Urothelium cell line (cell line): ENCODE measurements at places on chromosomes 6 and 20.

- DNase-seq = no peak
These were observed 144.2 kb downstream of the PREX1 start for GRCh38 chr20:48683467-48684175.

DNA sequence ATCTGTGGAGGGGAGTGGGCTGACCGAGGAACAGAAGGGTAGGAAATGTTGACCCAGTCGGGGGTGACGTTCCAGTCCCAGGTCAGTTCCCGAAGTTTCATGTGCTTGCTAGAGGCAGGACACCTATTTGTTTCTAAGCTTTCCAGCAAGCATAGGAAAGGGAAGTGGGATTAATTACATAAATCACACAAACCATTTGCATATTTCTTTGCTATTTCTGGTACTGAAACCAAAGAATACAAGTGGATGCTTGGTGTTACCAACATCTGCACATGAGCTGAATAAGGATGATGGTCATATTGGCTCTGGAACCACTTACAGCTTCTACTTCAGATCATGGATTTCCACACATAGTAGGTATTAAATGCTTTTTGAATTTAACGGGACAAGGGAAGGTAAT lies 546.5 kb downstream of the PRKN start:
- no peak for DNase-seq

- no peak for DNase-seq
These were observed 33.3 kb upstream of the ZBP1 start for GRCh38 chr20:57653546-57653900.

GRCh38 chr6:159044899-159045727 lies at the start of gene TAGAP:
Gene TAGAP (minus strand): TSS chr6:159044991. CDS start chr6:159044146, 845 bp downstream.
- DNase-seq = no peak

DNA sequence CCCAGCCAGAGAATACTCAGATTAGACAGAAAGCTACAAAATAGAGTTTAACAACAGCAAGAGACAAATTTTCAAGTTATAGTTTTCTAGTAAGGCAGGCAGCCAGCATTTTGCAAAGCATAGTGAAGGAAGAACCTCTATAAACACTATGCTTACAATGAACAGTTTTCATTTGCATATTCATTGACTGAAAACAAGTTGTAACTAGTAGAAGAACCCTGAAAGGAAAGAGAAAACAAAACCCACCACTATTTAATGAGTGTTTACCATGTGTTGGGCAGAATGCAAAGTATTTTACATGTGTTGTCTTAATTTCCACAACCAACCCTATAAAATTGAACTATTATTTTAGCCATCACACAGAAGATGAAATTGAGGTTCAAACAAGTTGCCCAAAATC lies 196.1 kb downstream of the UBE3D start:
- no peak for DNase-seq

GRCh38 chr6:93040375-93040774 lies 379.0 kb downstream of the EPHA7 start:
- no peak for DNase-seq

- DNase-seq = no peak
These were observed 18.7 kb downstream of the SESN1 start for GRCh38 chr6:109075934-109076333.

- DNase-seq = no peak
These were observed 117.4 kb downstream of the BTBD9 start for GRCh38 chr6:38522322-38522721.

- DNase-seq = no peak
These were observed 11.4 kb downstream of the TJAP1 start for GRCh38 chr6:43488667-43489276.

GRCh38 chr6:22716721-22717120 lies 147.4 kb downstream of the HDGFL1 start:
- DNase-seq = no peak

DNA sequence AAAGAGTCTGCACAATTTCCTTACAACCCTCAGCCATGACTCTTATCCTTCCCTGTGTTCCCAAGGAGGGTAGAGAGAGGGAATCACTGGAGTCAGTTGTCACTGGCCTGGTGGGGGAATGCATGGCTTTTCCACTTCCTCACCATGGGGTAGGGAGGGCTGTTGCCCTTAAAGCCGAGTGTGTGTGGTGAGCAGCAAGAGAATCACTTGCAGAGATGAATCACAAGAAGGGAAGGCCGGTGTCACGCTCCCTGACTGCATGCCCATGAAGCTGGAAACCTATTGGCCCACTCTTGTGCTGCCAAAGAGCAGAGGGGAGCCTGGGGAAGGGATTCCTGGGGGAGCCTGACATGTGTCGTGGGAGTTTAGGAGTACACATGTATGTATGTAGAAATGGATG lies 18.1 kb upstream of the BMP6 start:
- no peak for DNase-seq

GRCh38 chr6:1496836-1497760 lies 107.7 kb downstream of the FOXF2 start:
- no peak for DNase-seq

DNA sequence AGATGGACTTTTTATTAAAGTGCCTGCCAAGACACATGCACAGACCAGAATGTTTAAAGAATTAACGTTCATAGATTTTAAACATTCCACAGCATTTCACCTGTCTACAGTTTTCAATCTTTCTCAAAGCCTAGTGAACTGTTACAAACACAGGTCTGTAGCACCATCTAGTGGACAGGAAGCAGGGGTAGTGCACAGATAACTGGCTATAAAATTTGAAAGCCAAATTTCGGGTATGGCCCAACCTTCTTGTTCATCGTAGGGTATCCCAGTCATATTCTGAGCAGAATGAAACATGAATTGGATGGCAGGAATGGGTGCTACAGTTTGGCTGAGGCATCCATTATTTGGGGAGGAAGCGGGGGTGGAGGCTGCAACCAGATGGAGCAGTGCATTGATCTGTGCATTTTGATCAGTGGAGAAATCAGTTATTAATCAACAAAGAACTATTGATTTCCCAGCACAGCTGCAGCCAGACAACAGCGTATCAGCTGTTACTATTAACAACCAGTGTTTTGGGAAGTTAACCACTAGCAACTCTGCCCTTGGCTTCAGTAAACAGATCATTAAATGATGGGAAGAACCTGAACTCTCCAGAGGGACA lies 56.1 kb upstream of the B3GAT2 start:
- DNase-seq = peak; percentile 56

DNA sequence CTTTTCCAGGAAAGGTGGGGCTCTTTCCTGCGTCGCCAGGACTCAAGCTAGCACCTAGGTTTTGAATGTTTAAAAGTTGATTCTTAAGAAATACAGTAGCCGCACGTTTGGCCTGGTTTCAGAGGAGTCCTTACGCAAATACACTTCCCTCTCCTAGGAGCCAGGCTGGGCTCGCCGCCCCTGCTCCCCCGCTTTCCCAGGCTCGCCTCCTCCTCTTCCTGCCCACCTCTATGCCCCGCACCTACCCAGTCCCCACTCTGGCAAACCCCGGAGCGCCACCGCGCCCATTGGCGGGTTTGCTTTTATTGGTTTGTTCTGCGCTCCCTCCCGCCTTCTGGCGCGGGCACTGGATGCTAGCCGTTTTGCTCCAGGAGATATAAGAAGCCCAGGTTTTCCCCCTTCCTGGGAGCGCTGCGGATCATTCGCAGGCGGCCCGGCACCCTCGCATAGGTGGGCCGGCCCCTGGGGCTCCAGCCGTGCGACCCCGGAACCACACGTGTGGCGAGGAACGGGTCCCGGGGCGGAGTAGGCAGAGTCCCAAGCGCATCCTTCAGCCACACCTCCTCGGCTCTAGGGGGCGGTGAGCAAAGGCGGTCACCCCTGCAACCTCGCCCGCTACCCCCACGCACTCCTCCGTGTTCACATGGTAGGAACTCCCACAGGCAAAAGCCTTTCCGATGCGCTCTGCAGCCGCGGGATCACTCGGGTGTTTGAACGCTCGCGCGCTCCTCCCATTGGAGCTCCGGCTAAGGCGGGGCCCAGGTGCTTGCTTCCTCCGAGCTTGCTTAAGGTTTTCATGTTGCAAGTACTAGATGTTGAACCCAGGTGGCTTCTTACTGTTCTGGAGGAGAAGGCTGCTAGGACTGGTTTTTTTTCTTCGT lies 119.0 kb downstream of the RTN4IP1 start:
- no peak for DNase-seq

DNA sequence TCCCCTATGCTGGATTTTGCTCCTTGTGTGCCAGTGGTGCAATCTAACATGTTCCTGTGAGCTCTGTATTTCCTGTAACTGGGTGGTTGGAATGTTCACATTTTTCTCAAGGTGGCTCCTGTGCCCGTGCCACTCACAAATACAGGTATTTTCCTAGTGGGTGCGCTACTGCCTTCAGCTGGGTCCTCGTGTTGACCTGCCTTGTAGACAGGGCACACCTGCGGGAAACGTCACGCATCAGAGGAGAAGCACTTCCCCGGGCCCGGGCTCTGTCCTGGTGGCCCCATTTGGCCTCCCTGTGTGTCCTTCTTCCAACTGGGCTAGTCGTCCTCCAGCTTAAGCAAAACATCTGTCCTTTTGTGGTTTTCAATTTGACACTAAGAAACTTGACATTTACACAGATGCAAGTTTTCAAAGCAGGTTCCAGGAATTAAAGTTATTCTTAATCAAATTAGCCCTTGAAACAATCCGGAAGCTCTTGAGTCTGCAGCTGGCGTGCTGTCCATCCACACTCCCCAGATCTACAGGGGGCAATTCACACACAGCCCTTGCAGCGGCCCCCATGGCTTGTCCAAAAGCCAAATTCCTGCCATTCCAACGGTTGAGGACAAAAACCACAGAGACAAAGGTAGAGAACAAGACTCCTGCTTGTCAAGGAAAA lies 275.1 kb downstream of the CDC5L start:
- peak; percentile 83 for DNase-seq

DNA sequence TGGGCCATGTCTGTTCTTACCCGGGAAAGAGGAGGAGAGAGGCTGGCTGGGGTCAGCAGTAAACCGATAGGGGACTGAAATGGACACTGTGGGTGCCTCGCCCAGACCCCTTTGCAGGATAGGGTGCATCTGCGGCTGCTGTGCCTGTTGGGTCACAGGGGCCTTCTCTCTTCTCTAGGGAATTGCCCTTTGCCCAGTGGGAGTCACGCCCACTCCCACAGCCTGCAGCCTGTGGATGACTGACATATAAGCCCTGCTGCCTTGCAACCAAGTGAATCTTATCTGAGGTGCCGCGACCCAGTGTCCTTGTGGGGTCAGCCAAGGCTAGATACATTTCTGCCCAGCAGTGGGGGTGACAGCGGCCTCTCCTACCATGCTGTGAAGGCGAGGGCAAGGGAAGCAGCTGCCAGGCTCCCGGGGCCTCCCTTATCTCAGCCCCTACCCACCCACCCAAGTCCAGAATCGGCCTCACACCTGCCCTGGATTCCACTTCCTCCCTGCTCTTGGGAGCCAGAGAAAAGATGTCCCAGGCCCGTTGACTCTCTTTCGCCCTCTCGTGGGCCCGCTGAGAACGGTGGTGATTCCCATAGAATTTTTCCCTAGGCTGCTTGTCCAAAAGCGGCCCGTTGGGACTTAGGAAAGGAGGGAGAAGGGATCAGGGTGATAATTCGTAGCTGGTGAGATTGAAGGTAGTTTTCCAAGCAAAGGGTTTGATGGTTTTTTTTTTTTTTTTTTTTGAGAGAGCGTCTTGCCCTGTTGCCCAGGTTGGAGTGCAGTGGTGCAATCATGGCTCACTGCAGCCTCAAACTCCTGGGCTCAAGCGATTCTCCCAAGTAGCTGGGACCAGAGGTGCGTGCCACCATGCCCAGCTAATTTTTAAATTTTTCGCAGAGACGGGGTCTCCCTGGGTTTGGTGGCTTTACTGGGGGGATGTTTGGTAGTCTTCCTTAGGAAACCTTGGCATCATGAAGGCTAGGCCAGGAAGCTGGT lies 76.4 kb upstream of the RNF24 start:
- DNase-seq = peak; percentile 76

- DNase-seq = no peak
These were observed 35.3 kb downstream of the GPR6 start for GRCh38 chr6:110013386-110013785.

DNA sequence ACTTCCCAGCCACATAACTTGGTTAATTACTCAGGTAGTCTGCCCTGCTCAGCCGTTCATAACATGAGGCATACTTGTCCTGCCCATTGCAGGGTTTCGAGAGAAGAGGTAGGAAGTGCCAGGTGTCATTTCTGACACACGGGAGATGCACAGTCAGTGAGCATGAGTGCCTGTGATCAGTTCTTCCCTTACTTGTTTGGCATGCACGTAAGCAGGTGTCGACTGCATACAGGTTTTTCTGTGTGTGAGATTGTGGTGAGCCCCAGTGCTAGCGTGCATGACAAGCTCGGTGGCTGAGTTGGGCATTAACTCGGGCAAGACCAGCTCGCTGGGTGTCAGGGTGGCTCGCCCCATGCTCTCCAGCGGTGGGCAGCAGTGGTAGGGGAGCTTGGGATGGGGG lies 51.2 kb upstream of the SLC22A1 start:
- DNase-seq = no peak

DNA sequence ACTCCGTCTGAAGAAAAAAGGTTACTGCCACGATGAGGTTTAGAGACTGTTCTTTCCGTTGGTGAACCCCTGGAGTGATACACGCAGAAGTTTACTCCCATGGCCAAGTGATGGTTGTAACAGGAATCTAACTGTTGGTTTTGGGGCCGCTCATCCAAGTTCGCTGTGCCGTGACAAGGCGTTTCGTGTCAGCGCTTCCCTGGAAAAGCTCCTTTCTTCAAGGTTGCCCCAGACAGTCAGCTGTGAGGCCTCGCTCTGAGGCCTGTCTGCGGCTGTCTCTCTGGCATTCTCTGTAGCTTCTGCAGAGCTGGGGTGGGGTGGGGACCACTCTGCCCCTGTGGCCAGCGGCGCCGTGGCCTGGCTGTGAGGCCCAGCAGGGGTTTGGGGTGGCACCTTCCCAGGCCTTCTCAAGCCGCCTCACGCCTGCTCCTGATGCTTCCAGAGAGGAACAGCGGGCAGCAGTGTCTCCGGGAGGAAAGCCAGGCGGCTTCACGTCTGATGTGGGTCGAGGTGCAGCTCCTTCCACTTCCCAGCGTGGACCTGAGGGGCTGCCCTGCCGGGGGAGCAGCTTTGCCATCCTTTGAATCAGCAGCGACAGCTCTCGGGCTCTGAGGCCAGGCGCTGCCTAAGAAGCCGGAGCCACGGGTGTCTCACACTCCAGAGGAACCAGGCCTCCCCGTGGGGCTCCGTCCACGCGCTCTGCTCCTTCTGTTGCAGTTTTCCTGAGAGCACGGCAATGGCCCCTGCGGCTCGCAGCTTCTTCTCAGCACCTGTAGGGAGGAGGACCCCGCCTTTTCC lies 76.2 kb downstream of the SMOC2 start:
- DNase-seq = no peak

GRCh38 chr6:168243812-168244376 lies 75.7 kb downstream of the DACT2 start:
- no peak for DNase-seq

- DNase-seq = no peak
These were observed 420.1 kb upstream of the SLC35B3 start for GRCh38 chr6:8855411-8855810.

DNA sequence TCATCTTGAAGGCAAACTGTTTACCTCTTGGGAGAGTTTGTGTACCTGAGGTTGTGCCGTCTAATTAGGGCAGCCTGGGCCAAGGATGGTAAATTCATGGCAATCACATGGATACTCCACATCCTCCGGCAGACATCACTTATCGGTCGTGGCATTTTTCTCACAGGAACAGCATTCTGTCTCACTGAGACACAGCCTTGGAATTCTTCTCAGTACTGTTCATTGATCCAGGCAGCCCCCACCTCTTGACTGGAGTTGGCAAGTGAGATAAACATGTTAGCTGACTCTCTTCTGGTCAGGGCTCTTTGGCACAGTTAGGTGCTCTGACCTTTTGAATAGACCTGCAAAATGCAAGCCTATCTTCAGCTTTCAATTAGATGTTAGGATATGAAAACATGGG lies 511.4 kb upstream of the FLRT3 start:
- DNase-seq = no peak
